ENCODE measurements at places on chromosomes 1 and 21.

DNA sequence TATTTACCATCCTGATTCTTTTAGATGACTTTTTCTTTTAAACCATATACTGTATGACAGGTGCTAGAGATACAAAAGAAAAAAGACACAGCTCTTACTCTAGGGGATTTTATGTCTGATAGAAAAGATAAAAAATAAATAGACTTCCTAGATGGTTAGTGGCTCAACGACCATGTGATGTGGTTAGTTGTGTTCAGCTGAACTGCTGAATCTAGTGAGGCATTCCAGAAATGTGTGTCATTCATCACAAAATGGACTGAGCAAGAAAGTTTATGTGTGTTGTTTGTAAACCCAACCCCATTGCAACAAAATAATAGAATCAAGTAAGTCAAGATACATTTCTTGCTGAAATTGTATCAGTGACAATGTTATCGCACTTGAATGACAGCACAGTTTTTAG is 205.8 kb upstream of the LYPLAL1 start:
- no peak for DNase-seq

DNA sequence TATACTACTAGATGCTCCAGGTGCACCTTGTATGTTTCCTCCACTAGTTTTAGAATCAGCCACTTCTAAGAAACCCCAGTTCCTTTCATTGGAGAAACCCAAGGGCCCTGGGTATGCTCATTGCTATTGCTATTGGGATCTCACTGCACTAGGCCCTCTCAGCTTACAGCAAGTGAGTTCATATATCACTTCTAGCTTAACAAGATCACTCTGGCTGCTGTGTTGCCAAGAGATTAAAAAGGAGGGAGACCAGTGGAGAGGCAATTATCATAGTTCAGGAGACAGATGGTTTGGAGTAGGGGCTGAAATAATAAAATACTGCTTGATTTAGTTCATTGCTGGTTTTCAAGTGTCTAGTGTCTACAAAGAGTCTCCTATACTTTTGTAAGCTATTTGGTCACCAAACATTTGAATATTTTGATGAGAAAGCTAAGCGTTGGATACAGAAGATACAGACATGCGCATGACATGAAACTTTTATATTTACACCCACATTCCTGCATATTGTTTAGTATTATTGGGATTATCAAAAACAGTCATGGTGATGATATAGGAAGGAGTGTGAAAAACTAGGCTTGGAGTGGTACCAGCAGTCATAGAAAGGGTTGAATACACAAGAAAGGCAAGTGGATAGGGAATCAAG is 671.9 kb downstream of the ADGRL2 start:
- no peak for DNase-seq

- DNase-seq: no peak
These were observed 37.0 kb upstream of the PUM1 start for GRCh38 chr1:31102501-31102950.

DNA sequence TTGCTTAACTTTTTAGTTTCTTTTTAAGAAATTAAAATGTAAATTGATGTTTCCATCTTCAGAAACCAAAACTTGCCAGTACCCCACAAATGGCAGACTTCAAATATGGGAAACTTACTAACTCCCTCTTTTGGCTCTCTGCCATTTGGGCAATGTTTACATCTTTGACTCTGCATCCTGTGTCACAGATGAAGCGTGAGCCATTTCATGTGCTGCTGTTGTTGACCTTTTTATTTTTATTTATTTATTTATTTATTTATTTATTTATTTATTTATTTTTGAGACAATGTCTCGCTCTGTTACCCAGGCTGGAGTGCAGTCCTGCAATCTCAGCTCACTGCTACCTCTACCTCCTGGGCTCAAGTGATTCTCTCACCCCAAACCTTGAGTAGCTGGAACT is 16.0 kb upstream of the COG2 start:
- DNase-seq: no peak

All from stimulated activated CD8-positive, alpha-beta memory T cell treated with anti-CD3 and anti-CD28 coated beads, Interleukin-4, amount 100 ng/mL, for 4 hours (primary cell).